Stimulated activated naive CD4-positive, alpha-beta T cell (primary cell): ENCODE measurements at places on chromosomes 16 and 17.
A peak's percentile ranks its signal among the peaks of the same experiment; 100 is the strongest.

- no peak for DNase-seq
Measured at GRCh38 chr17:66386498-66387351, 84.3 kb downstream of the PRKCA start.

DNA sequence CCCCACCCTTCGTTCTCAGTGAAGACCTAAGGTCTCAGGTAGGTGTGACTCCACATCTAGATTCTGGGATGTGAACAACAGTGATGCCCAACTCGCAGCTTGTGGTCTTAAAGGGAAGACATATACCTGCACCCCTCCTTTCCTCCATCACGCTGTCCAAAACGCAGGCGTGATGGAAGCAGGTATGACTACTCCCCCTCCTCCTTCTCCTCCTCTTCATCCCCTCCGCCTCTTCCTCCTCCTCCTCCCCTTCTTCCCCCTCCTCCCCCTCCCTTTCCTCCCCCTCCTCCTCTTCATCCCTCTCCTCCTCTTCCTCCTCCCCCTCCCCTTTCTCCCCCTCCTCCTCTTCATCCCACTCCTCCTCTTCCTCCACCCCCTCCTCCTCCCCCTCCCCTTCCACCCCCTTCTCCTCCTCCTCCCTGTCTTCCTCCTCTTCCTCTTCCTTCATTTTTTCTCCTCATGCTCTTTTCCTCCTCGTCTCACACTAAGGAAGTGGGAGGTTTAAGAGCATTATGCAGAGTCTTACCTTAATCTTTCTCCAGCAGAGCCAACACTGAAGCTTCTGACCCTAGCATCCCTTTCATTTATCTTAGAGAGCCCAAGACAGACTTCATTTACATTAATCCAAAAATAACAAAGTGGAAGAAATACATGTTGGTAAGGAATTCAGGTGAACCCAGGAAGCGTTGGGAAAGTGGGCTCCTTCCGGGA lies 352.5 kb downstream of the FOXL1 start:
- DNase-seq, result no peak

GRCh38 chr17:42835732-42836131 lies 2.5 kb downstream of the PSME3 start:
- no peak for DNase-seq

- DNase-seq, result peak; percentile 63
Measured at GRCh38 chr17:10729334-10730193, at the start of gene TMEM220. TSS of gene TMEM220 (minus strand) at chr17:10730023. CDS start at chr17:10729851, 172 bp downstream.

GRCh38 chr17:38919316-38920078 lies 5.9 kb upstream of the LASP1NB start:
- DNase-seq, result no peak

- DNase-seq, result no peak
Measured at GRCh38 chr16:88806491-88807111, 3.0 kb downstream of the CDT1 start.

GRCh38 chr17:69788957-69789356 lies 286.1 kb upstream of the KCNJ16 start:
- DNase-seq, result no peak

GRCh38 chr17:794876-795275 lies 12.7 kb downstream of the MRM3 start:
- peak; percentile 17 for DNase-seq

DNA sequence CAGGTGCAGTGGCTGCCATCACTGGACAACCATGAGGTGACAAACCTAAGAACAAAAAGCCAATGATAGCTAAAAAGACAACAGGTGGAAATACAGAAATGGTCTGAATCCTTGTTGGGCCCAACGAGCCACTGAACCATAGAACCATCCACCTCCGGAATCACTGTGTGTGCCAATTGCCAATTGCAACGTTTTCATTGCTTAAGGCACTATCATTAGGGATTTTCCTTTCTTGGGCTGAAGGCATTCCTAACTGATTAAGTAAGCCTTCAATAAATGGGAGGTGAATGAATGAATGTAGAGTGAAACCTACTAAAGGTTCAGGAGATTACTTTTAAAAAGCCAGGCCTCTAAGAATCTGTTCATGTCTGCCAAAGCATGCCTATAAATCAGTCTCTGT lies 3.6 kb downstream of the USP31 start:
- no peak for DNase-seq

GRCh38 chr17:34840750-34841149 lies 120.5 kb downstream of the CCT6B start:
- DNase-seq, result peak; percentile 54

GRCh38 chr17:77830816-77831473 lies 127.6 kb upstream of the TNRC6C start:
- no peak for DNase-seq

GRCh38 chr17:80936218-80936617 lies 55.4 kb upstream of the CHMP6 start:
- DNase-seq, result no peak

DNA sequence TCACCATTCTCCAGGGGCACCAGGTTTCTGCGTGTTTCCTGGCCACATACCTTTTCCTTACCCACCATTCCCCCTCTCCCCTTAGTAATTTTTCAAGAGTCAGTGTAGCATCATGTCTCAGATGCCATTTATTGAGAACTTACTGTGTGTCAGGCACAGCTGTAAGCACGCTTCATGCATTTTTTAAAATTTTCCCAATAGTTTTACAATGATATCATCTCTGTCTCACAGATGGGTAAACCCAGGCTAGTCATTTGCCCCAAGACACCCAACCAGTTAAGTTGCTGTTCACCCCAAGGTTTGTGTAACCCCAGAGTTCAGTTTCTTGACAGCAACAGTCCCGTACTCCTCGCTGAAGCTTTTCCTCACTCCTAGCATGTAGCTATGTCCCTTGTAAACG lies 56.4 kb upstream of the IRX3 start:
- DNase-seq, result no peak

DNA sequence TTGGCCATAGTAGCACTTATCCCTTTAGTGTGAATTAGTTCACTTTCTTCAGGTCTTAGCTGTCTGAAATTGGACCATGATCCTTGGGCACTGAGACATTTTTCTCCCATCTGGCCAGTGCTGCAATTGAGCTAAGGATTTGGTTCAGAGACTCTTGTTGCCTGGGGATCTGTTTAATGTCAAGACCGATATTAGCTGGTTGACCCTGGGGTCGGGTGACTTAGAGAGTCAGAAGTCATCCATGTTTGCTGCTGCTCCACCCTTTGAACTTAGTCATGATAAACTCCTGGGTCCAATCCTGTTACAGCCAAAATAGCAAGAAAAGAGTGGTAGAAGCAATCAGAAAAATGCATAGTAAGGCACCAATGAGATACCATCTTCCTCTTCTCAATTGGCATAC lies 45.8 kb upstream of the TOX3 start:
- DNase-seq, result no peak

DNA sequence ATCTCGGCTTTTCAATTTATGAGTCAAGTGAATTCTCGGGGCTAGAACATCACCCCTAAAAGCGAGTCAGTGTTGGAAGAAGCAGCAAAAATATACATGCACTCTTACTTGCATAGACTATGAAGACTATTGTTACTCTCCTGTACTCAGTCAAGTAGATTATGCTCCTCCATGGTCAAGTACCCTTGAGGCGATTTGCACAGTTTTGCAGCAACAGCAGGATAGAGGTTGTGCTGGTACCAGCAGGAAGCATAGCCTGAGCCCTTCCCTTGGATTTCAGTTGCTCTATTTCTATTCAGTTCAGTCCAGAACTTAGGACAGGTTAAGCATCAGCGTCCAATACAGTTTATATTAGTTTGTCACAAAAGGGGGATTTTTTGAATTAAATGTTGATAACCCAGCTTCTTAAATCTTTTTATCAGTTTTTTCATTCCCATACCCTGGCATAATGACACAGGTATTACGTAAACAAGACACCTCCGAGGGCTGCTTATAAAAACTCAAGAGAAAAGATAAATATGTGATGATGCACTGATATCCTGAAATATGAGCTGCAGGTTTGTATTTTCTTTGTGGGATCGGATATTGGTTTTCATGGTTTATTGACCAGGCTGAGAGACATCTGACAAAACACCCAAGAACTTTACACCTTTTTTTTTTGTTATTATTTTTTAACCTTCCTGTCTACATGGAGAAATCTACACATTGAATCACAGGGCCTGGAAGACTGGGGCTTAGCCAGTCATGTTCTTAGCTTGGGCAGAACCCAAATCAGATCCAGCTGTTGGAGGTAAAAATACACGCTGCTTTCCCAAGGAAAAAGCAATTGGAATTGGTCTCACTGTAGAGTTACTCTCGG lies 144.1 kb downstream of the PITPNC1 start:
- DNase-seq, result no peak

GRCh38 chr17:19502517-19502916 lies 31.1 kb upstream of the SLC47A1 start:
- DNase-seq, result no peak

- DNase-seq, result no peak
Measured at GRCh38 chr17:81099888-81100287, 64.9 kb downstream of the BAIAP2 start.

- no peak for DNase-seq
Measured at GRCh38 chr16:53821487-53821886, 117.5 kb downstream of the FTO start.

DNA sequence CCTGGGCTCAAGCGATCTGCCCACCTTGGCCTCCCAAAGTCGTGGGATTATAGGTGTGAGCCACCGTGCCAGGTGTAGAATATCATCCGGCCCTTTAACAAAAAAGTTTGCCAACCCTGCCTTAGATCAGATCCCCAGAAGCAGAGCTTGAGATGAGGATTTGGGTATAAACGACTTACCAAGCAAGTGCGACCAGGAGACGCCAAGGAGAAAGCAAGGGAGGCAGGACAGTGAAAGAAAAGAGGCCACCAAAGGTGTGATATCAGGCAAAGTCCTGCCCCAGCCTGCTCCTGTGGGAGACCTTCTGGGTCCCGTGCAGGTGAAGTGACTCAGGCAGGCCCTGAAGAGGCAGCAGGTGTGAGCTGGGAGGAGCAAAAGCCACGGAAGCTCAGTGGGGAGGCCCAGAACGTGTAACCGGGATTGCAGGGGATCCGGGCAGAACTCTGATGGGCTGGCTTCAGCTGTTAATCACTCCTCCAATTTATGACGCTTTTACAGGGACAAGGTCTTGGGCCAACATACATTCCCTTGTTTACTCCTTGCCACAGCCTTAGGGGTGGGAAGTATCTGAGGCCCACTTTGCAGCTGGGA lies 14.1 kb upstream of the CALB2 start:
- DNase-seq, result no peak

DNA sequence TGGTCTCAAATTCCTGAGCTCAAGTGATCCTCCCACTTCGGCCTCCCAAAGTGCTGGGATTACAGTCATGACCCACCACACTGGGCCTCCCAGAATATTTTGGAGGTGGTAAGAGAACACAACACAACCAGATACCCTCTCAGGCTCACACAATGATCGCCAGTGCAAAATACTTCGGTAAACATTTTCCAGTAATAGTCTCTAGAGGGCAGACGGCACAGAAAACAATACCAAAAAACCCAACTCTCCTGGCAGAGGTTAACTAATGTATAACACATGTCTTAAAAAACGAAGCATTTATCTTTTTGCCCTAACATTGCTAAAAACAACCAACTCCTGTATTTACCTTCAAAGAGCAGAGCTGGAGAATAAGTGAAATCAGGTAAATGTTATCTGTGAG lies 10.5 kb downstream of the NUFIP2 start:
- DNase-seq, result no peak

DNA sequence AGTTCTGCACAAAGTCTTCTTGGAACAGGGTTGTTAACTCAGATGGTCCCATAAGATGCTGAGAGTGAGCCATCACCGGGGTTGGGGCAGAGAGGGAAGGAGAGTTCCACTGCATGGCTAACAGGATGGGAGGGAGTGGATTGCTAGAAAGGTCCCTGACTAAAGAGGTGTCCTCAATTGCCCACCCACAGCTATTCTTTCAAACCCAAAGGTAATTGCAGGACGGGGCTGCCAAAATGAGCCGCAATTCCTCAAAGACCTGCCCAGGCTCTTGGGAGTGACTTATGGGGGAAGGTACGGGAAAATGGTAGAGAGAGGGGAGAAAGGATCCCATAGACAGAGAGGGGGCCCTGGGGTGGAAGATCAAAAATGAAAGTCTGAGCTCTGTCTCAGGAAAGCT lies 60.4 kb downstream of the DYNLRB2 start:
- DNase-seq, result no peak

DNA sequence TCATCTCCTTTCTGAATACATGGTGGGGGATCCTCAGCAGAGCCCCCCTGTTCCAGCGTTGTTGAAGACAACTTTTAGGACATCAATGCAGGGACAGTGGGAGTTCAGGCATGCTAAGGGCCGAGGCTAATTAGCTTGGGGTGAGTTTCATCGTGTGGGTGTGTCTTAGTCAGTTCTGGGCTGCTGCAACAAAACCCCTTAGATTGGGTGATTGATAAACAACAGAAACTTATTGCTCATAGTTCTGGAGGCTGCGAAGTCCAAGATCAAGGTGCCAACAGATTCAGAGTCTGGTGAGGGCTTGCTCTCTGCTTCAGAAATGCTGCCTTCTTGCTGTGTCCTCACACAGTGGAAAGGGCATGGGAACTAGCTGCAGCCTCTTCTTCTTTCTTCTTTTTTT lies 214.0 kb downstream of the NTN1 start:
- DNase-seq, result no peak

DNA sequence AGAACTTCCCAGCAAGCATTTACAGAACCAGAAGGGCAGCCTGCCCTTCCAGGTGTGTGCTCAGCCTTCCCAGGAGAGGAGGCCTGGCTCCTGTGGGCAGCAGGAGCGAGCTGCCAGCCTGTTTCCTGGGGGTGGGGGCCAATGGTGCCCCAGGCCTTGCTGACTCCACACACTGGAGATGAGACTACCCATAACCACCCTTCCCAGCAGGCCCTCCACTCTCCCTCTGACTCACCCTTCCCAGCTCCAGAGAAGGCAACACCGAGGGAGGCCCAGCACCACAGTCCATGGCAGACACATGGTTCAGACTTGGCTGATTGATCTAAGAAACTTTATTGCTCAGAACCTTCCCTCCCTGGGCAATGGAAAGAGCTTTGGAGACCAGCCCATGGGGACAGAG lies 1.8 kb upstream of the PRSS53 start:
- DNase-seq, result no peak

- DNase-seq, result no peak
Measured at GRCh38 chr17:80104321-80104955, 3.1 kb downstream of the GAA start.

DNA sequence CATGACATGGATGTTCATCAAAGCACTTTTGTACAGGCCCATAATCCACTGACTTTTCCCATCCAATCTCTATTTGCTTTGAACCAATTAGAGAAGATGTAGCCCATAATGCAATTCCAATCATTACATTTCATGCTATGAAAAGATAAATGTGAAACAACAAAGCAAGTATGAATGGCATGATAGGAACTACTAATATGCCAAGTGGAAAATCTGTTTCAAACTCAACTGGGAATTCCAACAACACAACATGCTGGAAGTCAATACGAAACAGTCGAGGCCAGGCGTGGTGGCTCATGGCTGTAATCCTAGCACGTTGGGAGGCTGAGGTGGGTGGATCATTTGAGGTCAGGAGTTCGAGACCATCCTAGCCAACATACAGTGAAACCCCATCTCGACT lies 39.6 kb upstream of the TMEM97 start:
- no peak for DNase-seq
